Inflammatory macrophage treated with lipopolysaccharide for 1 hour (primary cell): ENCODE measurements at places on chromosomes 3 and 15.
A peak's percentile ranks its signal among the peaks of the same experiment; 100 is the strongest.

- DNase-seq, result no peak
Observed at GRCh38 chr15:101349047-101349951, 54.3 kb upstream of the SNRPA1 start.

- DNase-seq, result peak; percentile 67
Observed at GRCh38 chr3:174439331-174440252, 419.5 kb upstream of the NAALADL2 start.

GRCh38 chr3:11015369-11015768, 22.8 kb downstream of the SLC6A1 start:
- DNase-seq, result no peak

- no peak for DNase-seq
Observed at GRCh38 chr15:37967788-37968187, 33.3 kb downstream of the TMCO5A start.

GRCh38 chr15:85690561-85691231, 104.0 kb downstream of the KLHL25 start:
- DNase-seq, result no peak

DNA sequence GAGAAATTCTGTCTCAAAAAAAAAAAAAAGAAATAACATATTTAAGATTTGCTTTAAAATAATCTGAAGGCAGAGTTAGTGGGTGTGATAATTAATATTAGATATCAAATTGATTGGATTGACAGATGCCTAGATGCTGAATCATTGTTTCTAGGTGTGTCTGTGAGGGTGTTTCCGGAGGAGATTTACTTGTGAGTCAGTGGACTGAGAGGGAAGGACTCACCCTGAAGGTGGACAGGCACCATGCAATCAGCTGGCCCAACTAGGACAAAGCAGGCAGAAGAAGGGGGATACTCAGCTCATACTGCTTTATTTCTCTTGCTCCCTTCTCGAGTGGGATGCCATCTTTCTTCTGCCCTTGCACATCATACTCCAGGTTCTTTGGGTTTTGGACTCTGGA, 16.7 kb upstream of the RPL24 start:
- DNase-seq, result no peak

DNA sequence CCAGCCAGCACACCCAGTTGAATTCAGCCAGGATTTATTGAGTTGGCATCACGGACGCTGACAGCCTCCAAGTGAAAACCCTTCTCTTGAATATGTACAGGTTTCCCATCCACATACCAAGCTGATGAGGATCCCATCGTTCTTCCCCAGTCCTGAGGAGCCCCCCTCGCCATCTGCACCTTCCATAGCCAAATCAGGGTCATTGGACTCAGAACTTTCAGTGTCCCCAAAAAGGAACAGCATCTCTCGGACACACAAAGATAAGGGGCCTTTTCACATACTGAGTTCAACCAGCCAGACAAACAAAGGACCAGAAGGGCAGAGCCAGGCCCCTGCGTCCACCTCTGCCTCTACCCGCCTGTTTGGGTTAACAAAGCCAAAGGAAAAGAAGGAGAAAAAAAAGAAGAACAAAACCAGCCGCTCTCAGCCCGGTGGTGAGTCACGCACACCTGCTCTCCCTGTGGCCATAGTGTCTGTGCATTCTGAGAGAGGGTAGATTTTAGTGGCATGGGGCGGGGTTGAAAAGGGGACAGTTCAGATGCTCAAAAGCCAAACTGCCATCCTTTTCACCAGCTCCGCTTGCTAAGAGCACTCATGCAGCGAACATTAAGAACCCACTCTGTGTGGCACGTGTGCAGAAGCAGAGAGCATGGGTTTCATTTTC, 51.2 kb downstream of the KLHL25 start:
- no peak for DNase-seq

GRCh38 chr15:70100474-70101341, 3.0 kb upstream of the TLE3 start:
- no peak for DNase-seq

DNA sequence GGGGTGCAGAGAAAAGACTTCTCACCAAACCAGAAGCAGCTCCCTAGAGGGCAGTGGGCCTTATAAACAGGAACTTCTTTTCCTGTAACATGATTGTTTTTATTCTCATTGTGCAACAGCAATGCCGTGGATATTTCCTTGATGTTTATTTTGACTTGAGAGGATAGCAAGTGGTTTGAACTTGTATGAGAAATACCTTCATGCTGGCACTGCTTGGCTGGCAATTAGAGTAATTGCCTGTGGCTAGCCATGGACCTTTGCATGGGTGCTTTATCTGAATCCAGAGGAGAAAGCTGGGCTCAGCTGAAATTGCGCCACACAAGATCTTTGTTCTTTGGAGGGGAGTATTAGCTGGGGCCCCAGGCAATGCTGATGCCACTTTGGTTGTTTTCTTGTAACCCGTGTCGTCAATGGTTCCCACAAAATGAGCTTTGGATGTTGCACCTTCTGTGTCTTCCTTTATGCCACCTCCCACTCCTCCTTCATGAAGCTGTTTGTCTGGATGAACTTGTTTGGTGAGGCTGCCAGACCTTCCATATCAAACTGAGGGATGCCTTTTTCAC, 37.9 kb downstream of the CMTM8 start:
- peak; percentile 16 for DNase-seq
